IPS DF 19.7 (cell line): ENCODE measurements at places on chromosomes 2 and 18.
A peak's percentile ranks its signal among the peaks of the same experiment; 100 is the strongest.

DNA sequence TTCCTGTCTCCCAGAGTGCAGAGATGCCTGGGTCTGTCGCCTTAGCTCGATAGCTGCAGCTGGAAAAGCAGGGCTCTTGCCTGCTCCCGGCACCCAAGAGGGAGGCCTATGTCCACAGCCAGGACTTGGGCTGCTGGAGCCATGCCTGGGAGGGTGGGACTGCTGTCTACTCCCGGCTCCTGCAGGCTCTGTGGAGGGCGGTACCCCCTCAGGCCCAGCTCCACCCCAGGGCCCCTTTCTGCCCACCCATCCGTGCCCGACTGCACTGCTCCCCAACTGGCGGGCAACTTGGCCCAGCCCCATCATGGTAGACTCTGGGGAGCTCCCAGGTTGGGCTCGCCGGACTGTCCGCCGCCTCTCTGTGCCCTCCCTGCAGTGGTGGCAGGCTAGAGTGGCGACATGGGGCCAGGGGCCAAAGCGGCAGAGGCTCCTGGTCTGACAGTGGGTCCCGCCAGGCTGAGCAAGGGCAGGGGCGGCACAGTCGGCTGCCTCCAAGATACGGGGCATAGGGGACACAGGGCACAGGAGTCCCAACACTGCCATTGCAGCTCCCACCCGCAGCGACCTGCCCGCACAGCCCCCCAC is 901.0 kb downstream of the CCDC85A start:
- no peak for DNase-seq

GRCh38 chr2:232328032-232328422 is 50.5 kb upstream of the ALPP start:
- DNase-seq, result no peak

- DNase-seq, result no peak
Observed at GRCh38 chr2:141021109-141021508, 1109.7 kb downstream of the LRP1B start.

- peak; percentile 40 for DNase-seq
Observed at GRCh38 chr2:15636972-15637785, 45.5 kb downstream of the DDX1 start.

- DNase-seq, result no peak
Observed at GRCh38 chr2:230007931-230008707, 60.6 kb downstream of the SLC16A14 start.

- DNase-seq, result no peak
Observed at GRCh38 chr18:78303519-78304191, 676.0 kb upstream of the SALL3 start.

DNA sequence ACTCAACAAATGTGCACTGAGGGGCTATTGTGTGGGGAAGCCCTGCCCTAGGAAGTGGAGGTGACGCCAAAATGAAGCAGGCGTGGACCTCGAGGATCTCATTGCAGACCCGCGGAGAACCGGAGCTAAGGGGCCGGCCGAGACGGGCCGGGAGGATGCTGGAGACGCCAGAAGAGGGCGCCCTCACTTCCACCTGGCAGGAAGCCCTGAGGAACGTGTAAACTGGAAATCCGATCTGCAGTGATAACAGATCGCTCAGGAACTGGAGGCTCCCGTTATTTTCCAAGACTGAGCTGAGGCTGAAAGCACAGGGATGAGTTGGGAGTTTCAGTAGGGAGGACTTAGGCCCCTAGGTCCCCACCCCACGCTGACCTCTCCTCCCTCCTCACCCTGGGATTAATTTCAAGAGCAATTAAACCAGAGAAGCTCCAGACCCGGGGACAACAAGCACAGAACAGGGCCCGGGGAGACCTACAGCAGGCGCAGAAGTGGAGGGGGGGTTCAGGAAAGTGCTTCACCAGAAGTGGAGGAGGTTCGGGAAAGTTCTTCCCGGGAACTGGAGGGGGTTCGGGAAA is 7.7 kb upstream of the COL6A3 start:
- DNase-seq, result peak; percentile 64

GRCh38 chr2:221850076-221850475 is 278.0 kb upstream of the EPHA4 start:
- DNase-seq, result no peak

DNA sequence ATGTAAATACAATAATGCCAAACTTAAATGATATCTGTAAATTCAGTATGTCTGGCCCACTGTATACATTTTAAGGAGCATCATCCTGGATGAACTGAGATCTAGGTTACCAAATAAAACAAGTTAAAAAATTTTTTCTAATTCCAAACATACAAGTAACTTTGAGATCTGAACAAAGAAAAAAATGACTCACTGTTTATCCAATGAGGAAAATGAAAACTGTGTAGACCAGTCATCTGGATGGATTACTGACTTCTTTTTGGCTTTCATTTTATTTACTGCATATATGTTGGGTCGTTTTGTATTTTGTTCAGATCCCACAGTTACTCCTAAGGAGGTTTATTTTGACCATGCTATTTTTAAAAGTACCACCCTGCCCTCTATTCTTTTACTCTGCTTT is 189.8 kb downstream of the RBM43 start:
- DNase-seq, result no peak

DNA sequence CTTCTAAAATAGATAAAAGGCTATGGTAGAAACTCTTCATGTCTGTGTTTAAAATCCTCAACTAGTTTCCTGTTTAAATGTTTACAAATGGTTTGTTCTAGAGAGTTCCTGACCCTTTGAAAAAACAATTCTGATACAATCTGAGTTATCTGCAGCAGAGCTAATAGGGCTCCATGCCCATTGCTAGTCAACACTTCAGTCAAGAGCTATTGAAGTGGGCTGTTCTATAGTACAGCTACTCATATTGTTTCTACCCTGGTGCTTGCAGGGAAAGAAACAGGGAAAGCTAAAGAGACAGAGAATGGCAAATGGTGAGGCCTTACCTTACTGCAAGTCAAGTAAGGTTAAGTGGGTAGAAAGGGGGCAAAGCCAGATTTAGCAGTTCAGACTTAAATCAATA is 112.3 kb upstream of the CAVIN2 start:
- DNase-seq, result no peak

GRCh38 chr18:59646228-59646962 is 50.8 kb downstream of the CCBE1 start:
- DNase-seq, result no peak

- no peak for DNase-seq
Observed at GRCh38 chr2:126792186-126792585, 106.5 kb upstream of the TEX51 start.

DNA sequence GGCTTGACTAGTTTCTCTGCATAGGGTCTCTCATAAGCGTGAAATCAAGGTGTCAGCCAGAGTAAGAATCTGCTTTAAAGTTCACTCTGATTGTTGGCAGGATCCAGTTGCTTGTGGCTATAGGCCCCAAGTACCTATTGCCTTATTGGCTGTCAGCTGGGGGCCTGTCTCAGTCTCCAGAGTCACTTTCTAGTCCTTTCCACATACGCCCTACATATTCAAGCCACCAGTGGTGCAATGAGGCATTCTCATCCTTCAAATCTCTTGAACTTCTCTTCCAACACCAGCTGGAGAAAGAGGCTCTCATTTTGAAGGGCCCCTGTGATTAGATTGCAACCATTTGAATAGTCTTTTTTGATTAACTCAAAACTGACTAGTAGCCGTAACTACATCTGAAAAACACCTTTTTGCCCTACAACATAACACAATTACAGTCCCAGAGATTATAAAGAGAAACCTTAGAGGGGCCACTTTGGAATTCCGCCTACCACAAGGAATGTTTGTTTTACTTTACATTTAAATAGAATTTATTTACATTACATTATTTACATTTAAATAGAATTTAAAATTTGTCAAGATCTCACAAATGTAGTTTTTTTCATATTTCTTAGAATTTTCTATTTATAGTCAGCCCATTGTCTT is 520.1 kb downstream of the DSC3 start:
- peak; percentile 78 for DNase-seq

- DNase-seq, result no peak
Observed at GRCh38 chr2:100959225-100959880, 42.7 kb upstream of the RPL31 start.

DNA sequence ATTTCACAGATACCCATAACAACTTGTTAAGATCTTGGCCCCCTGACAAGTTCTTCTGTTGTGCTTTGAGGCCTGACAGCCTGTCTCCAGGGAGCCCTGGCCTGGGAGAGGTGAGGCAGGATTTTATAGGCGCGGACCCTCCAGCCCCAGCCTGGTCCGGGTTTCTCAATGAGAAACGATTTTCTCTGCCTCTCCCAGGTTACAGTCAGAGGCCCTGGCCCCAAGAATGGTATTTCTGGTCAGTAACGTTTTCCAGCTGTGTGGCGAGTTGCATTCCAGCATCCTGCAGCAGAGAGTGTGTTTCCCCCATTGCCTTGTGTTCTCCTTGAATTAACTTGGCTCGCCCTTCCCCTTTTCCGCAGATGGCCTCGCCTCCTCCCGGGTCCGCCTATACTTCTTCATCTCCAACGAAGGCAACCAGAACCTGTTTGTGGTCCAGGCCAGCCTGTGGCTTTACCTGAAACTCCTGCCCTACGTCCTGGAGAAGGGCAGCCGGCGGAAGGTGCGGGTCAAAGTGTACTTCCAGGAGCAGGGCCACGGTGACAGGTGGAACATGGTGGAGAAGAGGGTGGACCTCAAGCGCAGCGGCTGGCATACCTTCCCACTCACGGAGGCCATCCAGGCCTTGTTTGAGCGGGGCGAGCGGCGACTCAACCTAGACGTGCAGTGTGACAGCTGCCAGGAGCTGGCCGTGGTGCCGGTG is 3.0 kb downstream of the INHBB start:
- DNase-seq, result no peak
